ENCODE measurements at places on chromosomes 2 and 18. TPM values are rescaled to one million over a fixed set of nuclear protein-coding genes. Genes with fewer than 3 reads are reported as not detected.

DNA sequence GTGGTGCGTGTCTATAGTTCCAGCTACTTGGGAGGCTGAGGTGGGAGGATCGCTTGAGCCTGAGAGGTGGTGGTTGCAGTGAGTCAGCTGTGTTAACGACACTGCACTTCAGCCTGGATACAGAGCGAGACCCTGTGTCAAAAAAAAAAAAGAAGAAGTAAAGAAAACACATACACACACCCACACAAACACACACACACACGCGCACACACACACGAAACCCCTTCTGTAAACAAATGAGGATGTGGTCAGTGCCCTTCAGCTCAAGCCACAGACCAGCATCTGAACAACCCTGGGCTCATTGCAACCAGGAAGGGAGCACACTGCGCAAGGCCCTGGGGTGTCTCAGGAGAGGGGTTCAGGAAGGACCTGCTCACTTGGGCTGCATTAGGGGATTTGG, 47.9 kb upstream of the KCNF1 start:
- no peak for DNase-seq

DNA sequence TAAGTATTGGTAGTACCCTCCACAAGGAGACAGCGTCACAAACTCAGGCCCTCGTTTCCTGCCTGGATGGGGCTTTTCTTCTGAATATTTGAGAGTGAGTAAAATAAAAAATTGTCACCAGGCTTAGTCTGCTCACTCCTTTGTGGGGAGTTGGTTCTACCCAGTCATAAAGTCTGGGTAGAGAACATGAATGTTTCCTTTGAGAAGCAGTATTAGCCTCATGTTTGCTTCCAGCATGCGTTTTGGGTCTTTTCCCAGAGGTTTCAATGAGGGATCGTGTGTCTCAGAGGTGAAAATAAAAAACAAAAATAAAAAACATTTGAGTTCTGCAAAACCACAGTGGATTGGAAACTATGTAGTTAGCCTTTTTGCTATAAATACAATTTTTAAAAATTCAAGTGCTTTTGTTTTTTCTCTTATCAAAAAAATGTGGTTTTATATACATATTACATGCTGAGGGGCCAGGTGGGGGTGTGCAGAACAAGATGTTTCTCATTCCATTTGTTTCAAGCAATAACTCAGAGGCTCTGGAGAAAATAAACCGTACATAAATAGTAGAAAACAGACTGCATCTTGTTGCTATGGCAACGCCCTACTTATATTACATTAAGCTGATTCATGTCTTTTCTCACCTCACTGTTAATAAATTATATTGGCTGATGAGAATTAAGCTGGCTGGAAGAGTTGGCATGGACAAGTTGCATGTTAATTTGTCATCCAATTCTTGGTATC, 225.4 kb upstream of the FBXO11 start:
- no peak for DNase-seq

- no peak for DNase-seq
Measured at GRCh38 chr18:79197531-79197930, 128.3 kb downstream of the ATP9B start.

DNA sequence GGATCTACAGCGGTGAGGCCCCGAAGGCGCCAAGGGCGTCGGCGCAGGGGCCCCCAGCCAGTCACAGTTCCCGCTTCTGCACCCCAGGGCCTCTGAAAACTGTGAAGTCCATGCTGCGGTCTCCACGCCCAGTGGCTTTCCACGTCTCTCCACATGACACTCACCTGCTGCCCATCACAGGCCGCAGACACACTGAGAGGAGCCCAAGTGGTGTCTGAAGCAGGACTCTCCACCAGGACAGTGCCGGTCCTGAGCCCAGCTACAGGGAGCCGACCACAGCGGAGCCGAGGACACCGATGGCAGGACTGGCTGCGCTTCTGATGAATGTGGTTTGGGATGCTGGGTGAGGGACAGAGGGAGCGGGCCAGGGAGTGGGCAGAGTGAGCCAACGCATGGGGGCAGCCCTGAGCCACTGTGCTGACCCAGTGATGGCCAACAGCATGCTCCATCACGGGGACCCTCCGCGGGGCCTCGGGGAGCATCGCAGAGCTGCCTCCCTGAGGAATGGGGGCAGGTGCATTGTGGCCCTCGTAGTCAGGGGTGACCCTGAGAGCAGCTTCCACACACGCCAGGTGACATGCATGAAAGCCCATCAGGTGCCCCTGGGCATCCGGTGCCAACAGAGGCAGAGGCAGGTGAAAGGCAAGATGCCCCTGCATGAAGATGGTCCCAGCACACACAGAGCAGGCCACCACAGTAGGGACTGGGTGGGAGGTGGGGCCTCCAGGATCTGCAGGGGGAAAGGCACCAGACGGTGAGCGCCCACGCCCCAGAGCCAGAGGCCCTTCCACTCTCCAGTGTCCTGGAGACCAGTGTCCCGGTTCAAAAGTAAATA, 116.6 kb downstream of the HDAC4 start:
- DNase-seq = no peak

DNA sequence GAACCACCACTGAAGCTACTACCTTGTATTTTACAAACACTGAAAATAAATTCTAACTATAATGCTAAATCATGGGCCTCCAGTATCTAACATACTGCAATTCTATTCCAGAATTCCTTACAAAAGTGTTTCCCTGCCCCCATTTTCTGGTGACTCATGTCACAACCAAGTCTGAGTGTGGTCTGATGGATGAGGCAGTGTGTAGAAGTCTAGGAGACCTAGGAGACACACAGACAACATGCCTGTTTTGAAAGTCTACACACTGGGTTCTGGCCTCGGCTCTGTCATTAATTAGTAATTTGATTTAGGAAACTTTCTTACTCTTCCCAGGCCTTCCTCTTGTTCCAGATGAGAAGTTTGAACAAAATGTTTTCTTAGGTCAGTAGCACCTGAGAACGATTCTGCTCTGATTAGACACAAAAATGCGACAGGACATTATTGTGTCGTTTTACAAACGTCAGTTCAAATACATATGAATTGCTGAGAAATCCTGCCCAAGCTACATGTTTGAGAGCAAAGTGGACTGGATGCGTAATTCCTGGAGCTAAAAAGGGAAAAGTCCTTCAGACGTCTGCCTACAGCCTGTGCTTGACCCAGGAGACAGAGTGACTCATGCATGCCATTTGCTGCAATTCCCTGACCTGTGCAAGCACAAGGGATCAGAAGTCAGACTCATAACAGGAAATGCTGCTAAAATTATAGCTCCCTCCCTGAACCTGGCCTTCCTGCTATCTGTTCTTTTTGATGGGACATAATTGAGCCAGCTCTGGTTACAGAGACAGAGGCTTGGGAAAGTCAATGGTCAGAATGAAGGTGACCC, 494.4 kb downstream of the SOX11 start:
- peak; percentile 45 for DNase-seq

- DNase-seq = no peak
Measured at GRCh38 chr18:36620788-36621187, 208.0 kb downstream of the TPGS2 start.

DNA sequence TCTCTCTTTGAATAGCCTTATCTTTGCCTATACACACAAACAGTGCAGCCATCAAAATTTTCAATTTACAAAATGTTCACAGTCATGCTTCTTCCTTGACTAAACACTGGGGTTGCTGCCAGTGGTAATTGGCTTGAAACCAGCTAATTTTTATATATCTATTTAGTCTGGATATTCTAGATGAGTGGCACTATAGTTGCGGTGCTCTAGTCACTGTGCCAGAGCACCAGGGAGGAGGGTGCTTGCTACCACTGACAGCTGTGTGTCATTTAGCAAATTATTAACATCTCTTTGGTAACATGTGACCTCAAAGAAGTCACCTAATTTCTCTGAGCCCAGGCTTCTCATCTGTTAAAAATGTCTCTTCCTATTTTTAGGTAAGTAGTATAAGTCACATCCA, 130.4 kb downstream of the MEIS1 start:
- no peak for DNase-seq

- DNase-seq = no peak
Measured at GRCh38 chr2:229195346-229195947, 75.6 kb downstream of the PID1 start.

DNA sequence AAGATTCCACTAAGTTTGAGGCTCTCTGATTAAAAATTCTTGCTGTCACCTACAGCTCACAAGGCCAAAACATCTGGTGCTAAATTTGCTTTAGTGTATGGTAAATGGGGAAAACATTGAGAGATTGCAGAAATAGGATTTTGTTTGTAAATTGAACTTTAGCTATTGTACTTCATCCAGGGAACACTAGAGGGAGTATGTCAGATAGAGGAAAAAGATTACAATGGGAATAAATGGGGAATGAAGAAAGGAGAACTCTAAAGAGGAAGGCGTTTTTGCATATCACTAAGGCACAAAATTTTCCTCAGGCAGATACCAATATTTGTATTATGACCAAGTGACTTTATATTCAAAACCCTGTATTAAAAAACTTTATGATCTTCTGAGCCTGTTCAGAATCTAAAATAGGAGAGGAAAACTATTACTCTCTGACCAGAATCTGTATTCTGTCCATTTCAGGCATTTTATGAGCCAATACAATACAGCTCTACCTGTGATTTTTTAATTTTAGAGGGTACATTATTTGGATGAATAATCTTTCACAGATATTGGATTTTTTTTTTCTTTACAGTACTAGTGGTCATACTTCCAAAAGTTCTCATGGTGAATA, 52.3 kb upstream of the ITGB6 start:
- no peak for DNase-seq

DNA sequence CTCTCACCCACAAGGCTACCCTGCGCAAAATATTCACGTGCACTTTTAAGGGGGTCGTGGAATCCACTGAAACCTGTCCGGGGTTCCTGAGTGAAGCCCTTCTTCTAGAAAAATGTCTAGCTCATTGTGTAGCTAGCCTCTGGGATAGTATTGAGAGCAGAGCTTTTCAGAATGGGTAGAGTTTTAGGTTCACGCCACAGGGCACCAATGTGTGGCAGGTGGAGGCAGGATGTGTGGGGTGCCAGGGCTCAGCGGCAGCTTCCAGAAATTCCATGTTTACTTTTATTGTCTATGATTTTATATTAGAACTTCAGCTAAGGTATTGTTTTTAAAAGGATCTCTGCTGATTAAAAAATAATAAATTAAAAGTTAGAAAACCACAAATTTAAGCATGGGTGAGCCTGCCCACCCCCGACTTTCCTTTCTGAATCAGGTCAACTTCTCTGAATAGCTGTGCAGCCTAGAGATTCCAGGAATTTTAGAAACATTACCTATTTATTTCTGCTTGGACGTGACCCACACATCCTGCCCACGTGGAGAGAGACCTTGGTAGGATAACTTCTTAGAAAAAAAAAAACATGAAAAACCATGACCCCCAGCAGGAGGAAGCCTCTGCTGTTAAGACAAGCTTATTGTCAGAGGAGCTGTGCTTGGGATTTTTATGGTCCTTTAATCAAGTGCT, 163.7 kb downstream of the CTIF start:
- DNase-seq = no peak

The ZNF804A gene
- 0.13 TPM for total RNA-seq

The SULT1C2 gene
- total RNA-seq = 6.1 TPM

The FLACC1 gene
- 0.32 TPM for total RNA-seq

The ADD2 gene
- 0.79 TPM for total RNA-seq

The LYG2 gene
- not detected for total RNA-seq

All from colonic mucosa (tissue), 4 donors.